ENCODE measurements at places on chromosomes 7 and 10.
A peak's percentile ranks its signal among the peaks of the same experiment; 100 is the strongest.

GRCh38 chr7:90433221-90433620 lies 30.0 kb downstream of the CLDN12 start:
- DNase-seq = no peak

DNA sequence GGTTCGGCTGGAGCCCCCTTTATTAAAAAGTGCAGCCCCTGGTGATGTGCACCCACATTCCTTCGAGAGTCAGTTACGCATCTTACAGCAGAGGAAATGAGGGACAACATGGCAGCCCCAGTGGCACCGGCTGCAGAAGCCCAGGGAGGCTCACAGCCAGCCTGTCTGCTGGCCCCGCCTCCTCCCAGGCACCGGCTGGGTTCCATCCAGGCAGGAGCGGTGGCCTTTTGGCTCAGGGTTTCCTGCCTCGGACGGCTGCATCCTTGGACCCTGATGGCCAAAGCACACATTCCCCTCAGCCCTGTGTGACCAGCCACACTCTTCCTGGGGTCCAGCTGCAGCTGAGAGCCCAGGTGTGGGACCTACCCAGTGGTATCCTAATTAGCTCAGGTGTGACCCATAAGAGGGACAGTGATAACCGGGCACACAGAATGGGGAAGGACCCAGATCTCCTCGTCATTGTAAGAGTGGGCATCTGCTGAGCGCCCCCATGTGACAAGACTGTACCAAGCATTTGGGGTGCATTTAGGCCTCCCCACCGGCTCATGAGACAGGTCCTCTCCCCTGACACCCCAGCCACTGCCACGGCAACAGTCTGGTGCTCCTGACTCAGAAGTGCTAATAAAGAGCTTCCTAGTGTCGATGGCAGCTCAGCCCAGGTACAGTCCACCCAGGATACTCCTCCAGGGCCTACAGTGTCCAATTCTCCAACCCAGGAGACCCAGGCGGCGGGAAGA lies 63.3 kb upstream of the CHST15 start:
- DNase-seq = no peak

GRCh38 chr7:80923211-80923612 lies 4.4 kb upstream of the SEMA3C start:
- no peak for DNase-seq

- DNase-seq = no peak
Measured at GRCh38 chr7:98598846-98599615, 18.1 kb upstream of the NPTX2 start.

DNA sequence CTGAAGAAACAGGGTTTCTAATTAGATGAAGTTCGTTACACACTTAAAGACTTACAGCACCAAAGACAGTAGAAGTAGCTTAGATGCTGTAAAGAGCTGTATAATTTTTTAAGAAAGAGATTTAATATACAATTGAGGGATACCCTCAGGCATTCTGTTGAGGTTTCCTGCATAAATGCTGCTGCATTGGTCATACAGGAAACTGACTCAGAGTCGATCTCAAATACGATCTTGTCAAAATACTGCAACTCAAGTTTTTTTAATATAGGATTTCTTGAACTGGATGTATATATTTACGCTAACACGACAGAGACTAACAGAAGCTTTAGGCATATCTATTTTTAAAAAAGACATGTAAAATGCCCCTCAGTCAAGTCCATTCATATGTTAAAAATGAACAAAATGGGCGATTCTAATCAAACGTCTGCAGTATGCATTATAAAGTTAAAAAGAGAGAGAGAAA lies 2.4 kb upstream of the ARID5B start:
- DNase-seq = no peak

GRCh38 chr7:132376361-132377013 lies 199.8 kb downstream of the PLXNA4 start:
- no peak for DNase-seq

DNA sequence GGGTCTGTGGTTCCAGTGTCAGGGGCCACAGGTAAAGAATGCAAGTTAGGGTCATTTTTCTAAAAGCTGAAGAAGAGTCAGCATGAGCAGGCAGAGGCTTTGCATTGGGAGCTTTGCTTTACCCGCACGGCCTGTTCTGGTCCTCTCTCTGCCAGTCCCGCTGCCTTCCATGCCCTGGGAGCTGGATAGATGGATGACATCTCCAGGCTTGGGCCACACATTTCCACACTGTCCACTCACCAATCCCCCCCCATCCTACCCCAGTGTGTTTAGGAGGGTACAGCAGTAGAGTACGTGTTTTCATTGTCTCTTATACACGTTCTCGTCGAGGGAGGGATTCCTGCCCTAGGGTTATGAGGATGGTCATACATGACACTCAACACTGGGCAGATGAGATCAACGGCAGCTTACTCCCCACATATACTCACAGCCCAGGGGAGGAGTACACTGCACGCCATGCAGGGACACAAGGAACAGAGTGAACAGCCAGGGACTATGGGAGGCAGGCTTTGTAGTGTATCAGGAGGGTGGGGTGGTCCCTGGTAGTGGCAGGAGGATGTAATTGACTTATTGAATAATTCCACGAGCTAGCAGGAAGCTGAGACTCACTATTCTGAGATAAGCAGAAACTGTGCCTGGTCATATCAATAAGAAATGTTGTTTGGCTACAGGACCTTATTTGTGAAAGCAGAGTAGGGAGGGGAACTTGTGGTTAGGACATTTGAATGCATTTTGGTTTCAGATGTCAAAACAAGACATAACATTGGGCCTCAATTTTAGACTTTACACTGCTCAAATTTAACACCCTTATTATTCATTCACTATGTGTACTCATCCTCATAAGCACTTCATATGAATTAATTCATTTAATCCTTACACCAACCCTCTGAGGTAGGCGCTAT lies 36.6 kb downstream of the PLPP4 start:
- no peak for DNase-seq

DNA sequence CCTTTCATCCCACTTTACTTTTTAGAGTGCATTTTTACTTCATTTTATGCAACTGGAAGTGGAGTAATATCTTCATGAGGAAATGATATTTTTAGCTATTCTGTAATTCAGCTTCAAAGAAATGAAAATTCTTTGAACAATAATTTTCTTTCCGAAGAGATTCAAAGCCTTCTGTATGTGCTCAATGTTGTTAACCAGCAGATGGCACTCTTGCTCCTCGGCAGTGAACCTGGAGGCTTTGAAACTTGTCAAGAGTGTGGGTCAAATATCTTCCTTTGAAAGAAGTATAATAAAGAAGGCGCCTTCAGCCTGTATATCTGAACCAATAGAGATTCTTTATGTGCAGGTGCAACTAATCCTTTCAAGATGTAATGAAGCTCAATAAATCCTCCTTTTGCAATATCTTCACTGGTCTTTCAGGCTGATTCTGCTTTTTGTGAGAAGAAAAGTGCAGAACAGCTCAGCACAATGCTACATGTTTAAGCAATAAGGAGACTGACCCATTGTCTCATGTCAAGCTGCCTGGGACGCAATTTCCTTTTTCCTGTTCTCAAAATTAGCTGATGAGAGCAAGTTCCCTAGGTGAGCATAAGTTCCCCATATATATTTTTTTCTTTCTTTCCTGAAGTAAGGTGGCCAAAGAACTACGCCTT lies 258.4 kb downstream of the SEMA3A start:
- peak; percentile 42 for DNase-seq

DNA sequence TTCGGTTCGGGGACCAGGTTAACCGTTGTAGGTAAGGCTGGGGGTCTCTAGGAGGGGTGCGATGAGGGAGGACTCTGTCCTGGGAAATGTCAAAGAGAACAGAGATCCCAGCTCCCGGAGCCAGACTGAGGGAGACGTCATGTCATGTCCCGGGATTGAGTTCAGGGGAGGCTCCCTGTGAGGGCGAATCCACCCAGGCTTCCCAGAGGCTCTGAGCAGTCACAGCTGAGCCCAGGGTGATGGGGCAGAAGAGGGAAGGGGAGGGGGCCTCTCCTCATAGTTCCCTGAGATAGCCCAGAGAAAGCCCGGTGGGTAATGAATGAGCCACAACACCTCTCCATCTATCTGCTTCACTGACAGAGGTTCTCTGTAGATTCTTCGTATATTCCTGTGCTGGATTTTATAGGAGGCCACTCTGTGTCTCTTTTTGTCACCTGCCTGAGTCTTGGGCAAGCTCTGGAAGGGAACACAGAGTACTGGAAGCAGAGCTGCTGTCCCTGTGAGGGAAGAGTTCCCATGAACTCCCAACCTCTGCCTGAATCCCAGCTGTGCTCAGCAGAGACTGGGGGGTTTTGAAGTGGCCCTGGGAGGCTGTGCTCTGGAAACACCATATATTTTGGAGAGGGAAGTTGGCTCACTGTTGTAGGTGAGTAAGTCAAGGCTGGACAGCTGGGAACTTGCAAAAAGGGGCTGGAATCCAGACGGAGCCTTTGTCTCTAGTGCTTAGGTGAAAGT lies 16.4 kb downstream of the PRSS2 start:
- no peak for DNase-seq

GRCh38 chr7:137755427-137755826 lies 91.3 kb downstream of the DGKI start:
- DNase-seq = no peak

GRCh38 chr7:99201027-99201426 lies 6.9 kb downstream of the KPNA7 start:
- DNase-seq = no peak

DNA sequence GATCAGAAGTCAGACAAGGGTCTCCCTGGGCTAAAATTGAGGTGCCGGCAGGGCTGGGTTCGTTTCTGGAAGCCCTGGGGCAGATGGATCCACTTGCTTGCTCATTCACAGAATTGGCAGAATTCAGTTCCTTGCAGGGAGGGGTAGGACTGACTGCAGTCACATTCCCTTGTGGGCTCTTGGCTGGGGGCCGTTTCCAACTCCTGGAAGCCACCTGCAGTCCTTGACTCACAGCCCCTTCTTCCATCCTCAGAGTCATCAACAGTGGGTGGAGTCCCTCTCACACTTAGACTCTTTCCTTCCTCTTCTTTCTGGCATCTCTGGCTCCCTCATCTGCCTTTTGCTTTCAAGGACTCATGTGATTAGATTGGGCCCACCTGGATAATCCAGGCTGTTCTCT lies 54.6 kb upstream of the NANOS1 start:
- DNase-seq = no peak

GRCh38 chr10:129965959-129966358 lies 1.9 kb upstream of the EBF3 start:
- DNase-seq = no peak

DNA sequence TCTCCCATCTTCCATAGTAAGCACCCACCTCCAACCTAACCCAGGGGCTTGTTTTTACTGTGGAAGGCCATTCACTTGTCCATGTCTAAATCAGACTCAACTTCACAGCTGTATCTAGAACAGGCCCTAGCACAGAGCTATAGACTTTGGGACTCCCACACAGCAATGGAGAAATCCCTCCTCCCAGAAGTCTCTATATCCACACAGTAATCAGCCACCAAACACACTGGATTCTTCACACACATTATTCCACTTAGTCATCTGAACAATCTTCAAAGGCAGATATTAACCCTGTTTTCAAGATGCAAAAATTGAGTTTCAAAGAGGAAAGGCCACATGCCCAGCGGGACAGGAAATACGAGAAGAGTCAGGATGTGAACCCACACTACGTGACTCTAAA lies 81.8 kb downstream of the MALSU1 start:
- no peak for DNase-seq

DNA sequence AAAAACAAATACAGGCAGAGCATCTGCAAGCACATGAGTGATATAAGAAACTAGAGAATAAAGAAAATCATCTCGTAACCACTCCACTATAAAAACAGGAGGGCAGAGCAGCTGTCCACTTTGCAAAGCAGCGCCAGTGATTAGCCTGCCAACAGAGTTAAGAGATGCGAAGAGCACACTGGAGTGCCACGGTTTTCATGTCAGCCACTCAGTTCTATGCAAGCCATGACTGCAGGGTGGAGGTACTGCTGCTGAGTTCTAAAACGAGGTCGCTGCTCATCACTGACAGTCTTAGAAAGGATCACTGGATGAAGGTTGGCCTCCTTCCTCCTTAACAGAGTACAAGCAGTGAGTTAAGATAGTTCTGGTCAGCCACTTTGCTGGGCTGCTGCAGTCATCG lies 58.5 kb downstream of the FGFR2 start:
- DNase-seq = no peak

DNA sequence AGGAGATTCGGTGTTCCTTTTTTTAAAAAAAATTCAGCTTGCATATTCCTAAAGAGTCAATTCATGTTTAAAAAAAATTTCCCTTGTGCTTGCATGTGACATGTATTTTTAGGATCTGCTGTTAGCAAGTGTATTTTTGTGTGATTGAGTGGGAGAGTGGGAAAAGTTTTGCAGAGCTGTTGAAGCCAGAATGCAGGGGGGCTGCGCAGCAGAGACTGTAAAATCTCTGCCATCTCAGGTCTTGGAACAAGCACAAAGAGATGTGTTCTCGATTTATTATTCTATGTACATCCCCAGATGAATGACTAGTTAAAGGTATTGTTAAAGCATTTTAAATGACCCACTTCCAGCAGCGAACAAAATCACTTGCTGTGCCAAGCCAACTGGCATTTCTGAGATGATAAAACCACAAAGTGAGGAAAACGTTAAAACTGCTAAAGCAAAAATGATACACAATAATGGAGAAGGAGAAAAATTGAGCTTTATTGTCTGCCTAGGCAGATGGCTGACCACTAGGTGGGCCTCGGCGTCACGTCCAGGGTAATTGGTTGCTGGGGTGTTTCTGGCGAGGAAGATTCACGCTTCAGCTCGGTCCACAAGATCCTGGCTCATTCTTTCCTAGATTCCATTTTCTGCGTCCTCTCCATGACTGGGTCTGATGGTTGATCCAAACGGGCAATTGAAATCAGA lies 67.0 kb upstream of the ATRNL1 start:
- no peak for DNase-seq

DNA sequence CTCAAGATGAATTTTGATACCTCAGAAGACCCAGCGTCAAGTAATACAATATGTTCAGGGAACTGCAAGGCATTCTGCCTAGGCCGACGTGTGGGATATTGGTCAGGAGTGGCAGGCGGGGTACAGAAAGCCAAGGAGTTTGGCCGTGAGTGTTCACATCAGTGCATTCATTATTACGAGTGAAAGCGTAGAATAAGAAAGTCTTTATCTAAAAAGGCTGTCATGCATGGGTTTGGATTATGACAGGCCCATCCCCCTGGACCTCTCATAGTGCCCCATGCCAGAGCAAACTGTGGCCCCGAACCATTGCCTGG lies 7.5 kb downstream of the AIMP2 start:
- DNase-seq = no peak

DNA sequence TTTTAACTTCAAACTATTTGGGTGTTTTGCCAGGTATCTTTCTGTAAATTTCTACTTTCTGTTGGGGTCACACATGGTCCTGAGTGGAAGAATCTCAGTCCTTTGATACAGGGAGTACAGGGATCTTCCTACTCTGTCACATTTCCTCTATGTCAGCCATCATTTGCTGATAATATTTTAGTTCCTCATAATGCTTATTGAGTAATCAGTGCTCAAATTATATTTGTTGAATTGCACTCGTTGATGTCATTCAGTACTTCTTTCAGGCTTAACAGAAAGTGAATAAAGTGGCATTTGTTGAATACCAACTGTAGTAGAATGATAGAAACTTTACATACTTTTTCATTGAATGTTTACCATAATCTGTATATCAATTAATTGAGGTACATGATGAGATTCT lies 31.9 kb downstream of the WDR11 start:
- DNase-seq = no peak
